ENCODE measurements at places on chromosomes 12 and 14. TPM values are rescaled to one million over a fixed set of nuclear protein-coding genes. Genes with fewer than 3 reads are reported as not detected.

The KRT79 gene
- not detected for polyA plus RNA-seq

GRCh38 chr12:123983822-123984485 is 10.9 kb downstream of the ZNF664 start:
- DNase-seq: no peak

DNA sequence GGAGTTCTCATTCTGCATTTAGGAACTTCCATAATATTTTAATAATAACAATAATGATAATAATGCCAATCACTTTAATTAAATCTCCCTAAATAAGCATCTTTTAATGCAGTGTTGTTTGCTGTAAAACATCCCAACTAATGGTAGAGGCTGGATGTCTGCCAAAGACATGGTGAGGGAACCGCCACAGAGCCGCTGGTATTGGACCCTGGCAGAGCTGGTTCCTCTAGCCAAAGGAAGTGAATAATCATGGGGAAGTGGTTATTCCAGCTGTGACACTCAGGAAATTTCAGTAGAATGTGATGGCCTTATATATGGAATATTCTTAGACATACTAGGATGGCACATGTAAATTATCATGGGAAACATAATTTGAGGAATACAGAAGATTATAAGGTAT is 483.3 kb downstream of the ZFP36L1 start:
- no peak for DNase-seq

DNA sequence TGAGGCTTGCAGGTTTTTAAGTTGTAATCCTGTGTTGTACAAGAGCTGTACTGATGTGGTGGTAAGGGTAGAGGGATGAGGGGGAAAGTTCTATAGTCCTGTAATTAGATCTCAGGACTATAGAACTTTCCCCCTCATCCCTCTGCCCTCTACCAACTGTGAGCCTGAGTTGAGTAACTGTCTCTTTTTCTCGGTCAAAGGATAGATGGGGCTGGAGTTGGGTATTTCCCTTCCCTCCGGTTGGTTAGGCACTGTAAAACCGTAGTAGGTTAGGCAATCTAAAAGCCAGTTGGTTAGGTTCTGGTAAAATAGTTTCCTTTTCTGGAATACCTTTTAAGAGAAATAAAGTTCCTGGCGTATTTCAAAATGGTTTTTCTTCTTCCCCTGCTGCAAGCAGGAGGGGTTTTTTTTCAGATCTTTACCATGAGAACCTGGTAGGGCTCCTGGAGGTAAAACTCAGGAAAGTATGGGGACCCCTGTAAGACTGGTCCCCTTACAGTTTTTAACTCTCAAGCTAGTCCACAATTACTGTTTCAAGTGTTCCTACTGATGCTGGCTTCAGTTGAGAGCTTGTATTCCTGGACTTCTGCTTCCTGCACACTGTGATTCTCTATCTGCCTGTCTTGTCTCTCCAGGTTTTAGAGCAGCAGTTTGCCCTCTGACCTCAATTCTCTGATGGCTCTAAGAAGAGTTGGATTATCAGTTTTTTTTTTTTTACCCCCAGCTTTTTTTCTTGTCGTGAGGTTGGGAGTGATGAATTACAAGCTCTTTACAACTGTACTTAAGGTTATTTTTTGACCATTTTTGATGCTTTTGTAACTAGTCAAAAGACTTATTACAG is 58.7 kb downstream of the FUT8 start:
- no peak for DNase-seq
